ENCODE measurements at places on chromosomes 5 and 9.

DNA sequence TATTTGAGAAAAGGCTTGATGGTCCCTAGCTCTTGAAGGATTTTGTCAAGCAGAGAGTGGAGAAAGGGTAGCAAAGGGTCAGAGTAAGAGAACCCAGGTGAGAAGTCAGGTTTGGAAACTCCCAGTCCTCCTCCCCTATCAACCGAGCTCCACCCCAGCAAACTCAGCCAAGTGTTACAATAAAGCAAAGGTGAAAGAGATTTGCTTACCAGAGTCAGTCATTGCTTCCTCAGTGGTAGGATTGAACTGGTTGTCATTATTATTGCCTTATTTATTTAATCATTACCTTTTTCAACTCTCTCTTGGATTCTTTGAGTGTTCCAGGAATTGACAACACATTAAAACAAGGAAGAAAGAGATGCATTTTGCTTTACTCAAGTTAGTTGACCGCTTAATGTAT, 80.5 kb downstream of the RFK start:
- no peak for DNase-seq

GRCh38 chr5:39114155-39114554, 40.0 kb upstream of the RICTOR start:
- DNase-seq: no peak

DNA sequence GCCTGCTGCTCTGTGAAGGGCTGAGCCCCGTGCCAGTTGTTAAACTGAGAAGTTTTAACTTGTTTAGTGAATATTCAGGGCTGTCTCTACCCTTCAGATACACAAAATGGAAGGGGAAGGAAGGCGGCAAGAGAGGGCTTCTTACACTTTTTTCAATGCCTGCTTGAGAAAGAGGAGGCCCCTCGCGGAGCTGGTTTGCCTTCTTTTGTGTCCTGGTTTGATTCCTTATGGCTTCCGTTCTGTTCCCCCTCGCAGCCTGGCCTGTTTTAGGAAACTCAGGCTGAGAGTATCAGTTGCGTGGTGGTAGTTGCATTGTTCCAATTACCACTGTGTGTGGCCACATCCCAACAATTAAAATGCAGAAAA, 1.0 kb downstream of the FAM53C start:
- no peak for DNase-seq

DNA sequence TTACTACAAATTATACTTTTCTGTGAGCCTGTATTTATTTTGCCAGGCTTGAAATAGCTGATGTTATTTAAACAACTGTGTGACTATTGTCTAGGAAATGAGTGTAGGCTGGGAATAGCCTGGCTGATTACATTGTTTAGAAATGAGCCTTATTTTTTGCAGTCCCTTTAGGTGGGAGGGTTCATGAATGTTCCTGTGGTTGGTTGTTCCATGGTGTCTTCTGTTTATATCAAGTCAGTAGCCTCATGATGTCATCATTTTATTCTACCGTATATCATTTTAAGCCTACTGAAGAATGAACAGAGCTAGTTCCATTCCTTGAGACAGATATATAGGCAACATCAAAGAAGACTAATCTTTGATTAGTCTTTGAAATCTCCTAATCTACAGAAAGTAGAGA, 53.1 kb downstream of the MAP1B start:
- DNase-seq: no peak

- DNase-seq: no peak
Measured at GRCh38 chr9:37036371-37036775, 2.3 kb upstream of the PAX5 start.

GRCh38 chr5:125370461-125371205, 624.2 kb upstream of the ZNF608 start:
- no peak for DNase-seq

GRCh38 chr9:77438653-77439052, 209.5 kb downstream of the GNA14 start:
- no peak for DNase-seq

Data from SJSA1 (cell line).